ENCODE measurements at places on chromosomes 1 and 21. TPM values are rescaled to one million over a fixed set of nuclear protein-coding genes. Genes with fewer than 3 reads are reported as not detected.

- DNase-seq, result no peak
These were observed 82.8 kb downstream of the UBIAD1 start for GRCh38 chr1:11355559-11356475.

GRCh38 chr1:54834007-54834541 is 33.0 kb upstream of the TTC22 start:
- DNase-seq, result no peak

- DNase-seq, result no peak
These were observed 472.7 kb downstream of the PTPRU start for GRCh38 chr1:29708796-29709703.

- DNase-seq, result no peak
These were observed 21.5 kb downstream of the GON4L start for GRCh38 chr1:155835548-155835947.

- peak; percentile 7 for DNase-seq
These were observed 65.2 kb downstream of the TRIM11 start for GRCh38 chr1:228341450-228341813.

DNA sequence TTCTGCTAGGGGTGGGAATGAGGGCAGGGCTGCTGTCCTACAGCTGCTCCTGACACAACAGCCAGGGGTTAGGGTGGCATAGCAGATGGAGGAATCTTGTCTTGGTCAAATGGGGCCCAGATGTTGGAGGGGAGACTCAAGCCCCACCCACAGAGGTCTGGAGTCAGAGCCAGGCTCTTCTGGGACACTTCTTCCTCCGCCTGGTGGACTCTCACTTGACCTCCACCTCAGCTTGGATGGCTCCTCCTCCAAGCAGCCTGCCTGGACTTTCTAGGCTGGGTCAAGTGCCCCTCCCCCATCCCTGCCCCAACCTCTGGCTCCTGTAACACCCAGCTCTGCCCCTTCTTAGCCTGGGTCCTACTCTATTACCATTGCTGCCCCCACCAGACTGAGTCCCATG is 35.5 kb downstream of the EPHA2 start:
- DNase-seq, result no peak

Gene AUNIP
- total RNA-seq, result 0.21 TPM

DNA sequence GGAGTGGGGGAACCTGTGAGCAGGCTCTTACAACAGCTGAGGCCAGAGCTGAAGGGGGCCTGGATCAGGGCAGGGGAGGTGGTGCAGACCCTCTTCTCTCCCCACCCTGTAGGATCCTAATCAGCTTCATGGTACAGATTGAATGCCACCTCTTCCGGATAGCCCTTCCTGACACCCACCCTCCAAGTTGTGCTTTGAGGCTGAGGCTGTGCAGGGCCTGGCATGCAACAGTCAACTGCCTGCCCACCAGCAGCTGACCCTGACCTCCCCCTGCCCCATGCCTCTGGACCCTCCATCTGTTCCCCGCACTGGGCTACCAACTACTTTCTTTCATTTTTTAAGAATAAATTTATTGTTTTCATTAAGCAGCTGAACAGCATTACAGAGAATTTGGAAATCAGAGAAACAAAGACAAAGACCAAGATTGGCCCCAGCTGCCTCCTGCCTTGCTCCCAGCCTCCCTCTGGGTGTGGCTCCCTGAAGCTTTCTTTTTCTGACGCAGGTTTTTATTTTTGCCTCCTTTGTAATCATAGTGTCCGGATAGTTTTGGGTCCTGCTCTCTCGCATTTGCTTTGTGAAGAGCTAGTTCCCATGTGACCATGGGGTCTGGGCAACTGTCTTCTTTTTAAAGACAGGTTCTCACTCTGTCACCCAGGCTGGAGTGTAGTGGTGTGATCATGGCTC is 12.8 kb downstream of the ZNF362 start:
- DNase-seq, result no peak
